Activated CD8-positive, alpha-beta memory T cell treated with anti-CD3 and anti-CD28 coated beads for 48 hours (primary cell): ENCODE measurements at places on chromosomes 1 and 21.

- DNase-seq = no peak
Observed at GRCh38 chr1:4127592-4128140, 227.6 kb upstream of the C1orf174 start.

DNA sequence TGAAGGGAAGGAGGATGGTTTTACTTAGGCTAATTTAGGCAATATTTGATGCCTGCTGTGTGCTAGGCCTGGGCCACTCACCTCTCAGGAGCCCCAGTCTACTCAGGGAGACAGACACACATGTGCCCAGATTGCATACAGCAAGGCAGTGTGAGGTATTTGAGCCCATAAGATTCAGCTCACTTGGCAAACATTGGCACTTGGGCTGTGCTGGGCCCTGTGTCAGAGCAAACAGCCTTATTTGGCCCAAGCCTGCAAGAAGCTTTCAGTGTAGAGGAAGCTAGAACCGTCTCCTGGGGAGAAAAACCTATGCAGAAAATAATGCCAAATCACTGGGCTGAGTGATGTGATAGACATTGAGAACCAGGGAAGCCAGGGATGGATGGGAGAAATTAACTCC lies 3.9 kb upstream of the SYNC start:
- no peak for DNase-seq

- no peak for DNase-seq
Observed at GRCh38 chr1:53653631-53654030, 85.3 kb downstream of the GLIS1 start.

DNA sequence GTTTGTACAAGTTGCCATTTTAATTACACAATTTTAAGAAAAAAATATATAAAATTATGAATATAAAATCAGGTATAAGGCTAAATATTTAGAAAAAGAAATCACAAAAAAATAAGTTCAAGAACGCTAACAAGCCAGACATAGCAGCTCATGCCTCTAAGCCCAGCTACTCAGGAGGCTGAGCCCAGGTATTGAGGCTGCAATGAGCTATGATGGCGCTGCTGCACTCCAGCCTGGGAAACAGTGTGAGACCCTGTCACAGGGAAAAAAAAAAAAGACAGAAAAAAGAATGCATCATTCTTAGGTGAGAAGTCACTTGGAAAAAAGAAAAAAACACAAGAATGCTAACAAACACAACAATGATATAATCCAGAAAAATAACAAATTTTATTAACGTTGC lies 112.3 kb upstream of the PRDX6 start:
- no peak for DNase-seq

- DNase-seq = no peak
Observed at GRCh38 chr1:184080309-184080708, 28.8 kb downstream of the TSEN15 start.

- DNase-seq = no peak
Observed at GRCh38 chr1:109630898-109631512, 11.4 kb downstream of the AMPD2 start.

- DNase-seq = no peak
Observed at GRCh38 chr1:31695327-31695726, 8.5 kb downstream of the COL16A1 start.
